ENCODE measurements at places on chromosomes 6 and 20.

DNA sequence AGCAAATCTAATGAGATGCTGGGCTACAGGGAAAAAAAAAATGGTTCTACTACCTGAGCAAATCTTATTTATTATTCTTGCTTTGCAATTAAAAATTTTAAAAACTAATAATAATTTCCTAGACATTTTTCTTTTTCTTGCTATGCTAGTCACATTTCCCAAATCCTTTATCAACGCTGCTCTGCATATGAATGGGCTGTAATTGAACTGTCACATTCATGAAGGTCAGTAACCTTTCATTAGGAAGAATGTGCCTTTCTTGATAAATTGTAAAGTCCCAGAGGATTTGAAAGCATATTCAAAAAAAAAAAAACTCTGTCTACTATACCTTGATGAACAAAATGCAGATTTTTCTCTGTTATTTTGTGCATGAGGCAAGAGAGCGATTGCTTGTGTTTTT, 538.7 kb upstream of the ID4 start:
- no peak for DNase-seq

GRCh38 chr6:145809211-145809610, 5.4 kb downstream of the FBXO30 start:
- DNase-seq: no peak

GRCh38 chr6:33053230-33053629, 20.2 kb downstream of the HLA-DPA1 start:
- DNase-seq: no peak

- DNase-seq: no peak
These were observed 10.8 kb upstream of the PXDC1 start for GRCh38 chr6:3762359-3762758.

GRCh38 chr6:90304308-90304707, 7.7 kb upstream of the BACH2 start:
- no peak for DNase-seq

- no peak for DNase-seq
These were observed 6.8 kb upstream of the RIPK1 start for GRCh38 chr6:3061501-3061941.

- DNase-seq: no peak
These were observed 77.2 kb upstream of the EPHA7 start for GRCh38 chr6:93496548-93496947.

All from HFF-Myc (cell line).